ENCODE measurements at places on chromosomes 5 and 9.
A peak's percentile ranks its signal among the peaks of the same experiment; 100 is the strongest.

GRCh38 chr9:112925058-112925641, 34.5 kb upstream of the SLC46A2 start:
- no peak for DNase-seq

GRCh38 chr9:38298503-38298902, 94.0 kb upstream of the ALDH1B1 start:
- DNase-seq, result no peak

DNA sequence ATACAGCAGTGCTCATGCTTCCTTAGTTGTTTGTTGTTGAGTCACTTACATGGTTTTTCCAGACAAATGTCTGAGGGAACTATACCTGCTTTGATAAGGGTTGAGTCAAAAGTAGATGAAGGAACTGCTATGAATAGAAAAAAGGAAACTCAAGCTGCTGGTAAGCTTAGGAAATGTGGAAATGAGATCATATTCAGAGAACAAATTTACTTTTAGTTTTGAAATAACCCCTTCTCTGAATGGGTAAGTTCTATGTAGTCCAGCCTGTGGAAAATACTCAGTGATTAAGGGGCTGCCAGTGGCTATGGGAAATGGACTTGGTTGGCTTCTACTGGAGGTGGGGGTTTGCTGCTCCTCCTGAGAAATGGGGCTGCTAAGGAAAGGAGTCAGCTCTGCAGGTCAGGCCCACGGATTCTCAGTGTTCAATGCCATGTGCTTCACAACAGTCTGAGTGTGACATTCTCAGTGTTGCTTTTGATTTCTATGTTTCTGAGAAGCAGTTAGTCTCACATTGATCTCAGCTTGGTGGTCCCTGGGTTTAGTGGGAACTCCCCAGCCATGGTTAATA, 47.7 kb upstream of the GLRX start:
- DNase-seq, result peak; percentile 49

DNA sequence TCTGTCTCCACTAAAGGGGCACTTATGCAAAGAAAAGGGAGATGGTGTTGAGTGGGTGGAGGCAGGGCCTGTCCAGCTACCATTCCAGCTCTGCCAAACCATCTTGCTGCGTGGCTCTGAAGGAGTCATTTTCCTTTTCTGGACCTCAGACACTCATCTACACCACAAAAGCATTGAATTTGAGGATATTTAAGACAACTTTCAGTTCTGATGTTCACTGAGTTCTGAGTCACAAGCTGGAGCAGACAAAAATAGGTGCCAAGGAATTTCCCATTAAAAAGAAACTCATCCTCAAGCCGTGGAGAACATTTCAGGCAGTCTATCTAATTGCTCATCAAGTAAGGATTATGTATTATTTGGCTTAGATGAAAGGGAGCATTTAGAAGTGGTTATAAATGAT, 195.0 kb upstream of the TBC1D2 start:
- no peak for DNase-seq

GRCh38 chr5:59188419-59189225, 605.7 kb downstream of the RAB3C start:
- DNase-seq, result peak; percentile 42

DNA sequence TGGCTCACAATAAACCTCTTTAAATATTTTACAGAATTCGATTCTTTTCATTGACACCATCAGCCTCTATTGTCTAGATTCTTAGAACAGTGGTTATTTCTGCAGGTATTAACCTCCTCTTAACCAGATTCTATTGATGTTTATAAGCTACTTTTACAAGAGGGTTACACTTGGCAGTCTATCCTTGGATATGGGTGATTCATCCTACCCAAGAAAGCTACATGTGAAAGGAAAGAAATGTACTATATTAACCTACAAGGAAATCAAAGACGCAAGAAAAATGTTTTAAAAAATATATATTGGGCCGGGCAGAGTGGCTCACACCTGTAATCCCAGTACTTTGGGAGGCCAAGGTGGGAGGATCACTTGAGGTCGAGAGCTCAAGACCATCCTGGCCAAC, 16.7 kb downstream of the SLC25A25 start:
- no peak for DNase-seq

DNA sequence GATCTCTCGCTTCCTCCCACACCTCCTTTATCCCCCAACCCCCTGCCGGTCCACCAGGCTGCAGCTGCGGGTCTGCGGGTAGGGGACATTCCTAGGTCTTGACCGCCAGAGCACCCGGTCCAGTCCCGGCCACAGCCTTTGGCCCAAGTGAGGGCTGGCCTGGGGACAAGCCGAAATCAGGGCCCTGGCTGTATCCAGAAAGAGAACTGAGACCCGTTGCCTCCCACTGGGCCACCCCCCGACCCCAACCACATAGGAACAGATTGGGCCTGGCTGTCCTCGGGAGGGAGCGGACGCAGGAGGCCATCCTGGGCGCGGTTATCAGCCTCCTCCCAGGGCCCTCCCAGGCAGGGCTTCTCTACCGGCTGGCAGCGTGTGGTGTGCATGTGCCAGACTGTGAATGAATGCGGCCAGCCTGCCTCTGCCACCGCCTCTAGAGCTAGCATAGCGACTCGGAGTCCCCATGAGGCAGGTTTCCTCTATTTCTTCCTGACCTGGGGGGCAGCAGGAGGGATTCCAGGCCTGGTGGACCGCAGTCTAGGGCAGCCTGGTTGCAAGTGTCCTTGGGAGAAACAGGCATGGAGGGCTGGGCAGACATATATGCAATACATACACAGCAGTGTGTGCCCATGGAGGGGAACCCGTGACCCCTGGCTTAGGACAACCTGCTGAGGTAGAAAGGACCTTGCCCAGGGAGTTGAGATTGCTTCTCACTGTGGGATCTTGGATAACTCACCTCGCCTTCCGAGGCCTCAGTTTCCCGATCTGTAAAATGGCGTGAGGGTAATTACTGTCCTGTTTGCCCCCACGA, 1.2 kb downstream of the N4BP3 start:
- DNase-seq, result no peak

DNA sequence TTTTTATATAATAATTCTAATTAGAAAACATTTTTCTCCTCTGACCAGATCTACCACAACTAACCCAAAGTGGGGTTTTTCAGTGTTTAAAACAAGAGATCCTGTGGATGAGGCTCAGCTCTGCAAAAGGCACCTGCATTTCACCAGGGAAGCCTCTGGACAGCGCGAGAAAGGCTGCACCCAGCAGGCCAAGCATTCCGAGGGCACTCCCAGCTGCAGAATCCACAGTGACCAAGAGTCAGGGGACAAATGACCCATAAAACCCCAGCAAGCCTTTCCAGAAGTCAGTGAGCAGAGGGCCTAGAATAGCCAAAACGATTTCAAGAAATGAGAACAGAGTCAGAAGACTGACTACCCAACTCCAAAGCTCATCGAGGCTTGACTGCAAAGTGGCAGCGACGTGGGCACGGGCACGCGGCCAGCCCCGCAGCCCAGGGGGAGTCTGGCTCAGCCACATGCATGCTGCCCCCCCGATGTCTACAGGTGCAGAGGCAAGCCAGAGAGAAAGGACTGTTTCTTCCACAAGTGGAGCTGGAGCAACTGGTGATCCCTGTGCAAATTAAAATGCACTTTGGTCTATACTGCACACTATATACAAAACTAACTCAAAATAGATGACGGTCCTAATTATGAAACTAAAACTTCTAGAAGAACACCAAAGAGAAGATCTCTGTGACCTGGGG, 26.2 kb downstream of the TPPP start:
- DNase-seq, result no peak

DNA sequence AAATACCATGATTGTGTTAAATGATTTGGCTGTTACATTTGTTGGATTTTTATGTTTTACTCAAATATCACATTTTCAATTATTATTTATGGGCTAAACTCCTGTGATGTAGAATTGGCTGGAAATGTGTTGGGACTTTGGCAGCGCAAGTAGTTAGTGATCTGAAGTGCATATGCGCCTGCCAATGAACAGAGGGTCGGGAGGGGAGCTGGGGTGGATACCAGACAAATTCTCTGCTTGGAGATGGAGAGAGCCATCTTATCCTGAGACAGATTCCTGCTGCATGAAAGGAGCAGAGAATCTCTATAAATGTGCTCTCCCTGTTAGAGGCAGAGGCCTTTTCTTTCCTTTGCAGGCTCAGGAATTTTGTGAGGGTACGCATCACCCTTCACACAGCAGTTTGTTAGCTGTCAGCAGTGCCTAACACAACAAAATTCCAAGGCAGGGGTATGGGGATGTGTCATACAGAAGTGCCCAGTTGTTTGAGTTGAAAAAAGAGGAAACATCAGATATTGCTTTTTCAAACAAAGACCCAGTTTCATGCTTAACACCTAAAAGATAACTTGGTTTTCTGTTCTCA, 489.1 kb downstream of the CSNK1G3 start:
- no peak for DNase-seq

DNA sequence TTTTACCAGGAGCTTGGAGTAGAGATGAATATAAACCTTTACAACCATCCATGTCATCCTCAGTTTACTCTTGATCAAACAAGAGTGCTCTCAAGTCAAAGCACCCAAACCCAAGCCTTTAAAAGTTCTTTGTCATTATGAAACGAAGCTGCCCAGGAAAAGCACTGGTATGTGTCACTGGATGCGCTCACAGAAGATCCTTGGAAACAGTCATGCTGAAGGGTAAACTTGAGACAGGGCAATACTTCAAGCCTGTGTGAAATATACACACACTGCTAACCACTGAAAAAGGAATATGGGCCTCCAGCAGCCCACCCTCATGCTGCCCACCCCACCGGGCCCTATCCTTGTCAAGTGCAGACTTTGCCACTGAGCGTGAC, 84.5 kb downstream of the PRRT1B start:
- DNase-seq, result no peak

DNA sequence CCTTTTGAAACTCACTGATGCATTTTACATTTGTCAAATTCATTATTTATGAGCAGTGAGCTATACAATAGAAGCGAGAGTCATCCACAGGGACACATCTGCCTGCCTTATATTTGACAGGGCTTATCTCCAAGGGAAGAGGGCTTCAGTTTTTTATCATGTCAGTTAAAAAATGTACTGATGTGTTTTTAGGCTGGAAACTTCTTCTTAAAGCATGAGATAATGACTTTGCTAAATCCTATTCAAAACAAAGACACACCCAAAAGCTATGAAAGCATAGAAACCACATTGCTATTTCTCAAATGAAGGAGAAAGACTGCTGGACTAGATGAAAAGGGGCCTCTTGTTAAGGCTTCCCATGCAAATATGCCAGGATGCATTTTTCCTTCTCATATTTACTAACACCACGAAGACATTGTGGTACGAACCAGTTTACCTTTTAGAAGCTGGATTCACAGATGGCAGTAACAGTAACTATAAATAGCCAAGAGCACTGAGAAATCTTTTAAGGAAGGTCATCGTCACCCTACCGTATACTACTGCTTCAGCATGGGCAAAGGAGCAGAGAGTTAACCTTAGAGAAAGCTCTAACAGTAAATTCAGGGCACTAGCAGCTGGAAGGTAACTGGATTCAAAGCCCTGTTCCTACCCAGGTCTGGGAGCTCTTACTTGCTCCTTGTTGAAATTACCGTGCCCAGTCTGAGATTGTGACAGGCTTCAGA, 86.3 kb upstream of the IFNK start:
- no peak for DNase-seq

- DNase-seq, result no peak
Measured at GRCh38 chr5:36373527-36374086, 71.9 kb upstream of the RANBP3L start.

DNA sequence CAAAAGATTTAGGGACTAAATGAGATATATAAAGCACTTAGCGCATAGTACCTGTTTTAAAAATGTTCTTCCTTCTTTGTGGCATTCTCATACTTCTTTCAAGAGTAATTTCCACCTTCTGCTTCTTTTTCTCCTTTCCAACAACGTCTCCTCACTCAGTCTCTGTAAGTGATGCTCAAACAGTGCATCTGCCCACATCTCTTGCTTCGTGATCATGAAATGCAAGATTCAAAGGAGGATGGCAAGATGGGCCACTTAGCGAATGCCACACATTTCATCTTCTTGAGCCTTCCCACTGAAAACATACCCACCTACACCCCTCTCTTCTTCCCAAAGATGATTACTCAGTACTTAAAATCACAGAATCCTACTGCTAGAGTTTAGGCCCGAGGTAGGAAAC, 36.9 kb downstream of the MACIR start:
- no peak for DNase-seq

- no peak for DNase-seq
Measured at GRCh38 chr5:80206282-80206681, 49.6 kb downstream of the SERINC5 start.

DNA sequence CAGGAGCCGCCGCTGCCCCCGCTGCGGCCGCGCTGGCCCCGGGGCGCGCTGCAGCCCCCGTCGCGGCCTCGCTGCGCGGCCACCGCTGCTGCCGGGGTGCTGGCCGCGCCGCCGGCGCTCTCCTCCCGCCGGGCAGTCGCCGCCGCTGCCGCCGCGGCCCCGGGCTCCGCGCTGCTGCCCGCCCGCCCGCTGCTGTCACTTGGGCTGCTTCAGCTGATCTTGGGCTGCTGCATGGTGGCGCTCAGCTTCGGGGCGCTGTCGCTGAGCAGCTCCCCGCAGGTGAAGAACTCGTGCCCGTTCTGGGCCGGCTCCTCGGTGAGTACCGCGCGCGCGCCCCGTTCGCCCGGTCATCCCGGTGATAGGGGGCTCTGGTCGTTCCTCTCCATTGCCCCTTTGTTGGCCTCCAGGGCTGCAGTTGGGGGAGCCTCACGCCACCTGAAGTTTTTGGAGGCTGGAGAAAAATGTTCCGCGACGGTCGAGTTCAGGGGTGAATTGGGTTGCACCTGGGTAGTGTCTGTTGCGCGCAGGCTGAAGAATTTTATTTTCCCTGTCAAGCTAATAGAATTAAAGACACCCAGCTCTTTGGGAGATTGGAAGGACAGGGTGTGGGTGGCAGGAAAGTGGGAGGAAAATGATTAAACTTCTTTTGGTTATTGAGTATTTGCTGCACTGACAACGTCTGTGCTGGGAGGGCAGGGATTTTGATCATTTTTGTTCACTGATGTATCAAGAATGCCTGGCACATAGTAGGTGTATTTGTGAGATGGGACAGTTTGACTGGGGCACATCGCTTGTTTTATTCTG, 596 bp downstream of the ENTREP1 start:
- no peak for DNase-seq

DNA sequence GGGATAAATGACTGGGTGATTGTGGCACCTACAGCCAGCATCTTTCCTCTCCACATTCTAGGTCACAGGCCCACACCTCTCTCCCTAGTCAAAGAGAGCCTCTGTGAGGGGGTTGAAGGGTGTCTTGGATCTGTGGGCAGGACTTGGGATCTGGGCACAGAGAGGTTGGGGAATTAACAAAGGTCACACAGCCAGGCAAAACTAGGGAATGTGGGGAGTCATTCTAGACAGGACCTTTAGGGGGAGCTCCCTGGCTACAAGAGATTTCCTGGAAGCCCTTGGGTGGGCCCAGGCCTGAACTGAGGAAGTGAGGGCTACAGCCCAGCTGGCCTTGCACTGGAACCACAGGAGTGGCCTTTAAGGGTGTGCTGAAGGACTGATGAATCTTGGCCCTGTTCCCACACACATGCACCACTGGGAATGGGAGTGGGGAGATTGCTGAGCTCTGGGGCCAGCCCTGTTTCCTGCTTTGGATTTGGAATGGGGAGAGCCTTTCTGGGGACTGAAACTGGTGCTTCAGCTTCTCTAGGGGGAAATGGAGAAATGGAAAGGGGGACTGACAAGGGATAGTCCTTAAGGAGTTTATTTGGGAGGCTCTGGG, 12.4 kb upstream of the CXXC5 start:
- DNase-seq, result no peak
